ENCODE measurements at places on chromosomes 5 and 9.
A peak's percentile ranks its signal among the peaks of the same experiment; 100 is the strongest.

DNA sequence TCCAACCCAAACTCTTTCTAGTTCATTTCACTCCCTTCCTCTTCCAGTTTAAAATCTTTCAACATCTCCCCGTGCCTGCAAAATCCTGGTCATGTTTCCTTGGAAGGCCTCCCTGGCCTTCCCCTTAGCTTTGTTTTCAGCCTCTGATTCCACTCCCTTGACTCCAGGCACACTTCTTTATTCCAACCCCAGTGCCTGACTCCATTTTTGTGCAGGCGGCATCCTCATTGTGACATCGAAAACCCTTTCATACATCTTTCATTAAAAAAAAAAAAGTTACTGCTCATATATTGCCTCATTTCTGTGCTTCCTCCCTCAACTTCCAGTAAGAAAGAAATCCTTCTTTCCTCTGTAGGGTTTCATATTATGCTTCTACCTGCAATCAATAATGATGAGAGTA is 7.1 kb upstream of the TNFSF8 start:
- peak; percentile 69 for DNase-seq

DNA sequence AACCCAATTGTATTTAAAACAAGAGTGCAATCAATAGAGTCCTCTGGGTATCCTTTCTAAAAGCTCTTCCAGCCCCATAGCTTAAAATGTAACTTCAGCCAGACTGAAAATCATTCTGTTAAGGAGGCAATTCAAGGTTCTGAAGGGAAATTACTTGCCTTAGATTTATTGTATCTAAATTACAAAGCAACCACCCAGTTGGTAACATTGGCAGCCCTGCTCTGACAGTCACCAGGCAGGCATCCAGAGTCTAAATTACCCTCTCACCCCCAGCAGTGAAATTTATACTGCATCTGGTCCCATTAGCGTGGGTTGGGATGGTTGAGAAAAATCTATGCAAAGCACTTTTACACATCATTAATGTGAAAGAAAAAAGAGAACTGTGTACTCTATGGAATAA is 514.7 kb downstream of the MTRR start:
- DNase-seq = no peak

DNA sequence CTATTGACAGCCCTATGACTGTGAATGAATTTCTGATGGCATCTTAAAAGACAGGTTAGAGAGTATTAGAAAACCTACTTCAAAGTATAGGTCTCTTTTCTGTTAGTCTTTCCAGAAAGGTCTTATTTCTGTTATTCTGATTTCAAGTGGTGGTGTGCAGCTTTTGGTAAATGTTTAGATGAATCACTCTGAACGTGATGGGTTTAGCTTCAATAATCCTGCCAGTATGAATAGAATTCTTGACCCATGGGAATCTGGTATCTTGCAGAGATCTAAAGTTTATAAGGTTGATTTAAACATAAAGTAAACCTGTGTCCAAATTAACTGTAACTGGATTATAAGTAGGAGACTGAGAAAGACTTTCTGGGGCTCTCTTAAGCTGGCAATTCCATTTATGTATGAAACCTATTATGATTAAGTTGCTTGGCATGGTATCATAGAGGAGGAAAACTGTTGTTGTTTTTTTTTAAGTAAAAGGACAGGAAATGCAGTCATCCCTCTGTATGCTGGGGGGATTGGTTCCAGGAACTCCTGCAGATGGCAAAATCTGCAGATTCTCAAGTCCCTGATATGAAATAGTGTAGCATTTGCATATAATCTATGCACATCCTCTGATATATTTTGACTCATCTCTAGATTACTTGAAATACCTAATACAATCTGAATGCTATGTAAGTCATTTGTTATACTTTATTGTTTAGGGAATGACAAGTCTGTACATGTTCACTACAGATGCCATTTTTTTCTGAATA is 77.0 kb upstream of the ADAMTS19 start:
- no peak for DNase-seq

DNA sequence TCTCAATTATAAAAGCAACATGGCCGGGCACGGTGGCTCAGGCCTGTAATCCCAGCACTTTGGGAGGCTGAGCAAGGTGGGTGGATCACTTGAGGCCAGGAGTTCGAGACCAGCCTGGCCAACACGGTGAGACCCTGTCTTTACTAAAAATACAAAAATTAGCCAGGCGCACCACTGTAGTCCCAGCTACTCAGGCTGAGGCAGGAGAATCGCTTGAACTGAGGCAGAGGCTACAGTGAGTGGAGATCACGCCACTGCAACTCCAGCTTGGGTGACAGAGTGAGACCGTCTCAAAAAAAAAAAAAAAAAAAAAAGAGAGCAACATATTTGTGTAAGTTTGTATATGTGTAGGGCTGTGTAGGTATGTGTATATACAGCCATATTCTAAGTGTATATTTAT is 7.5 kb downstream of the RPS6 start:
- no peak for DNase-seq

DNA sequence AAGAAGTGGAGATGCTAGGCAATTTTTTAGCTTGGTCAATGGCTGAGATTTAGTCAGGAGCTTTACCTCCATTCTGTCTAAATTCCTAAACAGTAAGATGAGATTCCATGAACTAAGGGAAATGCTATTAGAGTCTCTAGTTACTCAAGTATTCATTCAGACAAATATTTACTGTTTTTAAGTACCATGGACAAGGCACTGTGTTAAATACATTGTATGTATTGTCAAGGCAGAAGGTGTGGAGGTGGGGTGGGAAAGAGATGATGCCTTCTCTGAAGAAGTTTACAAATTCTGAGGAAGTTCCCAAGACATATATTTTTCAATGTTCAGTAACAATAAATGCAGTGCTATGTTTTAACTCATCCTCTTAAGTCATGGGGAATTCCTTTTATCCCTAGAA is 459.9 kb upstream of the NMUR2 start:
- DNase-seq = no peak

- no peak for DNase-seq
Observed at GRCh38 chr5:167555565-167556166, 735.8 kb upstream of the WWC1 start.

- no peak for DNase-seq
Observed at GRCh38 chr5:171444582-171444981, 25.1 kb downstream of the FGF18 start.

DNA sequence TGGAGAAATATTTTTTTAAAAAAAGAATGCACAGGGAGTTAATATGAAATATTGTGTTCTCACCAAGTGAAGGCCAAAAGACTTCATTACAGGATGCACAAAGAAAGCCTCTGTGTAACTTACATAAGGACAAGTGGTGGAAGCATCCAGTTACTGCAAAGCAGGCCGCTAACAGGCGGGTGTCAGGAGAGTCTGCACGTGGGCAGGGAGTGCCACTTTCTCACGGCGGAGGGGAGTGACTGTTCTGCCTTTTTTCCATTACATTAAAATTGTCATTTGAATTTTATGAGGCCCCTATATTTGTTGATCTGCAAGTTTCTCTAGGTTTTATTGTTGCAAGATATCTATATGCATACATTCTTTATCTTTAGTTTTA is 28.1 kb upstream of the SPATA31E1 start:
- DNase-seq = no peak

GRCh38 chr9:6426117-6426516 is 13.1 kb downstream of the UHRF2 start:
- no peak for DNase-seq

- no peak for DNase-seq
Observed at GRCh38 chr9:35552837-35553236, 52.2 kb upstream of the TESK1 start.

DNA sequence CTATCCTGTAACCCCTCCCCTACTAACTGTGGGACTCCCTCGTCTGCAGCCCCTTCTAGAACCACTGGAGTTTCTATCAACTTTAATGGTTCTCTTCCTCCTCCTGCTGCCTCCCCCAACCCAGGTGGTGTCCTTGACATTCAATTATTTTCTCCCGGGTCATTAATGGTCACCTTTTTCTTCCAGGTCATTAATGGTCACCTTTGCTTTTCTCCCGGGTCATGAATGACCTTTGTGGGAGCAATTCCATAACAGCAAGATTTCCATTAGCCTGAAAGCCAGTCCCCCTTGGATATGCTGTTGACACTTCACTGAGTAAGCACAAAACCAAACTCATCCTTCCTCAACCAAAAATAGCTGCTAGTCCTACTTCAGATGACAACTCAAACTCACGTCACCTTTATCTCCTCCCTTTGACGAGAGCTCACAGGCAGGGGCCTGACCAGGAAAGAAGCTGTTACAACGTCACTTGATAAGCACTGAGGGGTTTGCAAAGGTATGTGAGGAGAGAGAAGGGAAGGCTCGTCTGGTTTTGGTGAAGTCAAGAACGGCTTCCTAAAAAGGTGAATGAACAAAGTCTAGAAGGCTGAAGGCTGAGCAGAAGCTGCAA is 10.9 kb downstream of the CCDC127 start:
- DNase-seq = no peak

DNA sequence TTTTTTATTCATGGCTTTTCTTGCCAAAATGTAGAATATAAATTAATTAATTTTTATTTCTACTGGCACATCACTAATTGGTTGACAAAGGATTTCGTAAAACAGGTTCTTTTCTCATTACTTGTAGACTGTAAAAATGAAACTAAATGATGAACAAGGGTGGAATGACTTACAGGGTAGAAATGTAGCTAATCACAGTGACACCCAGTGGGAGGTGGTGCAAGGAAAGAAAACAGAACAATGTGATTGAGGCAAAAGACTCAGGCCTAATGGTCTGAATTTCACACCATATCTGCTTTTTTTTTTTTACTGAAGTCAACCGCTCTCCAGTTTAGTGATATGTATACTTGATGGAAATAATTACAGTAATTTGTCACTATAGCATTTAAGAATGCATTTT is 28.9 kb downstream of the GABRG2 start:
- no peak for DNase-seq

DNA sequence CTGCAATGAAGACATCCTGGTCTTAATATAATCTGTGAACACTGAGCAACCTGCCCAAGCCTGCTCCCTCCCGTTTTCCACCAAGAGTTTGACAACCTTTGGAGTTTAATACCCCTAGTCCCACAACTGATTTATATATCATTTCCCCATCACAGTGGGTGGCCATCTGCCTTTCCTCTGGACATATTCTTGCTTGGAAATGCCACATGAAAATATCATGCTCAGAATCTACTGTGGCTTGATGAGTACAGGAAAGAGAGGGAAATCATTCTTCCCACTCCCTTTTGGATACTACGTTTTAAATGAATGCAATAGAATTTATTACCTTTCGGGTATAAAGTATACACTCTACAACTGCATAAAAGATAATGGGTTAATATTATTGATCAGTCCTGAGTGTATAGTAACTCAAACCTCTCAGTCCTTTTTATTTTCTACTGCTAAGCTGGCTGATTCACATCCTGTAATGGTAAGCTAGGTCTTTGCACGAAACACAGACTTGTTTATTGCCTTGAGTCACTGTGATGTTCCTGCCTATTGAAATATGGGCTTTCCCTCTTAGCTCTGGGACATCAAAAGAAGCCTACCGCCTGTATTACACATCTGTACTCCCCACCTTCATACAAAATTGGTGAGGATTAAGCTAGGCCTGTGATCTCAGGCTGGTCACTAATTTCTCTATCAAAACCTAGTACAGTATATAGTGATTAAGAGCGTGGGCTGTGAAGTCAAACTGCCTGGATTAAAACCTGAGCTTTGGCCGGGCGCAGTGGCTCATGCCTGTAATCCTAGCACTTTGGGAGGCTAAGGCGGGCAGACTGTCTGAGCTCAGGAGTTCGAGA is 67.6 kb upstream of the NR5A1 start:
- DNase-seq = no peak

DNA sequence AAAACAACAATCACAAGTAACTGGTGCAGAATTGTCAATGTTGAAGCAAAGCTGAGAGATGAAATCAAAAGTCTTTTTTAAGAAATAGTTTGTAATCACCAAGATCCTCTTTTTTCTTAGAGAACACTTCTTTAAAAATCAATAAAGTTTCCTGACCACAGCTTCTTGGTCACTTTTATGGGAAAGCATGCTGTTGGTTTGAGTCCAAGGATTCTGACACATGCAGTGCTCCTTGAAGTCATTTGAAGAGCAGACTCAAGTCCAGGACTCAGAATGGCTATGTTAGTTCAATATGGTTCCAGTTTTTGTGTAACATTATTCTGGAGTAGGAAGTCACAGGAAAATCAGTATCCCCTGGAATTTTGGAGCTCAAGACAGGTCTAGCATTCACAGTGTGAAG is 480.6 kb downstream of the NR2F1-AS1 start:
- DNase-seq = no peak

- DNase-seq = peak; percentile 13
Observed at GRCh38 chr5:71829206-71829605, 110.1 kb downstream of the CARTPT start.

- no peak for DNase-seq
Observed at GRCh38 chr5:139677736-139678613, 29.8 kb downstream of the CXXC5 start.

- DNase-seq = no peak
Observed at GRCh38 chr5:122846051-122846550, 688 bp downstream of the SNX24 start.

DNA sequence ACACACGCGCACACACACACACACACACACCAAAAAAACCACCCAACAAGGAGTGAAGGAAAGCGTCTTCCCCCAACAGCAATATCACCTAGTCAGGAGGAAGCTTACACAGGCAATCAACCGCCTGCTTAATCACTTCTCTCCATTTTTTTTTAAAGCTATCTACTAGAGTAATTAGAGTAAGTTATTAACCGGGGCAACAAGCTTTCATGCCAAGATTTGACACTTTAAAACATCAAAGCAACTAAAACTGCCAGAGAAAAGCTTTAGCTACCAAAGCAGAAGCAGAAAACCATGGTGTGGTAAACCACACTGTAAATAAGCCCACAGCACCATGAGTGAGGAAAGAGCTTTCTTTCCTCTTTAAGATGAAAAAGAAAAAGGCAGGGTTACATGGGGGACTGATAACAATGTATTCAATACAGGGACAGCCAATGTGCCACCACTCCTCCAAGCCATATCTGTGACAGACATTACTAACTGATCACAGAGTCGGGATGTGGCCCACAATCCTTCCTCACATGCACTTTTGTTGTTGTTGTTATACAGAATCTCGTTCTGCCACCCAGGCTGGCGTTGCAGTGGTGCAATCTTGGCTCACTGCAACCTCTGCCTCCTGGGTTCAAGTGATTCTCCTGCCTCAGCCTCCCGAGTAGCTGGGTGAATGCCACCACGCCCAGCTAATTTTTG is 282.1 kb downstream of the CRB2 start:
- peak; percentile 61 for DNase-seq

GRCh38 chr5:137462816-137463520 is 36.2 kb downstream of the SPOCK1 start:
- DNase-seq = no peak
